ENCODE measurements at places on chromosomes 7 and 10.

- no peak for DNase-seq
Observed at GRCh38 chr10:119310806-119311205, 103.4 kb downstream of the GRK5 start.

DNA sequence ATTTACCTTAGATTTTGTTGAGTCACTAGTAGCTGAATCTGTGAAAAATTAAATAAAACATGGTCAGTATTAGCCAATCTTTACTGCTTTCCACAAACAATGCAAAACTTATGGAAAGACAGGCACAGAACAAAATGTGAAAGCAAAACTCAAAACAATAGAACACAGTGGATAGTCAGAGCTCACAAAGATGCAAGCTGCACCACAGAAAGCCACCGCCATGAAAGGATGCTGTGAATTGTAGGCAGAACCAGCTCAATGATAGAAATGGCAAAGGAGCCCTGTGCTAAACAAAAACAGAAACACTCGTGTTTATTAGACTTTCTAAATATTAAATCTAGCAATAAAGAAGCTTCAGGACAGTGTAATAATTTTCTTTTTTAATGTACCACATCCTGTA, 134.4 kb downstream of the ARHGAP21 start:
- DNase-seq: no peak

DNA sequence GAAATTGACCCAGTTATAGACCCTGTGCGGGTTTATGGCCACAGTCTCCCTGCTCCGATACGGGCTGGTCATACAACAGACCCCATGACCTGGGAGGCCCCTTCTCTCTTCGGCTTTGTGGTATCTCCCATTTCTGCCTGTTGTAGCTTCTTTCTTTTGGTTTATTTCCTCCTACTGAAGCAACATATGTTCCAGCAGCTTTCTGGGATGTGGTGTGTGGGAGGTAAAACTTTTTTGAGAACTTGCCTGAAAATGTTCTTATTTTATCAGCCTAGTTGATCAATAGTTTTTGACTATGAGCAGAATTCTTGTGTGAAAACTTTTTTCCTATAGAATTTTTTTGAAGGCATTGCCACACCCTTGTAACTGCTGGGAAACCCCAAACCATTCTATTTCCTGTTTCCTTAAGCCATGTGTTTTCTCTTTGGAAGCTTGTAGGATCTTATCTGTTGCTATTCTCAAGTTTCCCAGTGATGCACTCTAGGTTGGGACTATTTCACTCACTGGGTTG, 80.0 kb downstream of the DAGLB start:
- DNase-seq: no peak

GRCh38 chr7:27262121-27262520, 19.5 kb downstream of the EVX1 start:
- no peak for DNase-seq

- DNase-seq: no peak
Observed at GRCh38 chr7:111840528-111840927, 278.2 kb upstream of the IMMP2L start.

DNA sequence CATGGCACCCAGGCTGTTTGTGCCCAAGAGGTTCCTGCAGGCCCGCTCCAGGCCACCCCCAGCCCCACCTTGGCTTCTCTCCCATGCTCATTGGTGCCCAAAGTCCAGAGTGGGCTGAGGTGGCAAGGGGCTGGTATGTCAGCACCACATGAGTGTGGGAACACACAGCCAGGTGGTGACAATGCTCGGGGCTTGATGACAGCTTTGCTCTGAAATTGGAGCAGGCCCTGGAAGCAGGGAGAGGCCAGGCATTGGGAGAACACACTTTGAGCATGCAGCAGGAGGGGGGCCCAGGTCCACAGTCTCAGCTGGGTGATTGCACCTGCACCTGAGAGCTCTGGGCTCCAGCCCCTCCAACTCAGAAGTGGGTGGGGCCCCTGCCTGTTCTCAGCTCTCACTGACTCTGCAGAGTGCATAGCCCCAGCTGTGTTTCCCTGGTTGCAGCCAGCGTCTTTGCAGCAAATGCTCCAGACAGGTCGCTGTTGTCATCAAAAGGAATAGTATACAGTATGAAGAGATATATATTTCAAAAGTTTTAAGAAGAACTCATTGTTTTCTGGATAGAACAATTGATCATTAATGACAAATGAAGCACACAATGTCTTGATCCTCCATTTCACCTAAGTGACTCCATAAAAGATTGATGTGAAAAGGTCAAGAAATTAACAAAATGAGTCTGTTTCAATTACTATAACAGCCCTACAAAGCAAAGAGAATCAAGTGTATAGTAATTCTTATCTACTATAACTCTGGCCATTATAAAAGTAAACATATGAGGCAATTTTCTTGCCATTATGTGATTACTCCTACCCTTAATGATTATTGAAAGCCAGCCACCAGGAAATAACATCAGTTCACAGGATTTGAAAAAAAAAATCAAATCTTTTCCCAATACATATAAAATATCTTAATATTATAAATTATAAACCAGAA, 848.1 kb downstream of the PCDH15 start:
- no peak for DNase-seq

DNA sequence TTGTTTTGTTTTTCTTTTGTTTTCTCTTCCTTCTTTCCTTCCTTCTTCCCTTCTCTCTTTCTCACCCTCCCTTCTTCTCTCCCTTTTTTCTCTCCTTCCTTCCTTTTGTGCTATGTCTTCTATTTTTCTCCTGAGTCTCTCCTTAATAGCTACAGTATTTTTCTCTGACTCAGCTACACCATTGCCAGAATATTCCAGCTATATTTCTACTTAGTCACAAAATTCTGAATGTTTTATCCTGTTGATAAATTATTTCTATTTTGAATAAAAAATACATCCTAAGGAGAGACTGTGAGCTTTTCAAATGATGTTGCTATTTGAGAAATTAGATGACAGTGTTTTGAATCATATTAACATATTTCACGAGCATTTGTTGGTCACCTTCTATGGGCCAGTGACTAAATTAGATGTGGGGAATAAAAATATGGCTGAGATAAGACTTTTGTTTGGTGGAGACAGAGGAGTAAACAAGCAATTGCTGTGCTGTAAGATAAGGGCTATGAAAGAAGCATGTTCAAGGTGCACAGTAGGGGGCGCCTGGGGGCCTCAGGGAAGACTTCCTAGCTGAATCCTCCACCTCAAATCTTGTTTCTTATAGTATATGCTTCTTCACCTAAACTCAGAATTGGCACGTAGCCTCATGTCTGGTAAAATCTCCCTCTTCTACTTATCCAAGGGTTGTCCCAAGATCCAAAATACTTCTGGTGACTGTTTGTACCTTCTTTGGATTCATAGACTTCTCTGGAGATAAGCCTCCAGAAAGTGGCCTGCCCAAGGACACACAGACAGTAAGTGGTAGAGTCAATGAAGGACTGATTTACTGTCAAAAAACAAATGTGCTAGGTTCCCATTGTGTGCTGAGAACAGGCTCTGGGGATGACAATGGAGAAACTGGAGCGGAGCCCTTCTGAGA, 115.5 kb upstream of the CREB5 start:
- no peak for DNase-seq

DNA sequence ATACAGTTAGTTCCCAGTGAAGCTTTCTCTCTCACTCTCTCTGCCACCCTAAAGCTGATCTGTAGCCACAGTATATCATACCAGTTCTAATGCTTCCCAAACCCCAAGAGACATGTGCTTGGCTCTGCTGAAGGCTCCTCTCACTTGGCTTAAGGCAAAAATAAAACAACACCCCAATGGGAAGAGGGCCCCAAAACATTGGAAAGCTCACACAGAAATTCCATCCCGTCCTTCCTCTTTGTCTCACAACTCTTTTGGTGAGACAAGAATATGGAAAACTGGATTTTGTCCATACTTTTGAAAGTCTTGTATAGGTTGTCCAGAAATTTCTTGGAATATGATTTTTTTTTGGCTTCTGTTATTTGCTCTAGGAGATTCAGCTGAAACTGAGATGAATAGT, 56.1 kb upstream of the WNT16 start:
- DNase-seq: no peak

- no peak for DNase-seq
Observed at GRCh38 chr10:47143072-47143471, 156.9 kb upstream of the GDF10 start.

DNA sequence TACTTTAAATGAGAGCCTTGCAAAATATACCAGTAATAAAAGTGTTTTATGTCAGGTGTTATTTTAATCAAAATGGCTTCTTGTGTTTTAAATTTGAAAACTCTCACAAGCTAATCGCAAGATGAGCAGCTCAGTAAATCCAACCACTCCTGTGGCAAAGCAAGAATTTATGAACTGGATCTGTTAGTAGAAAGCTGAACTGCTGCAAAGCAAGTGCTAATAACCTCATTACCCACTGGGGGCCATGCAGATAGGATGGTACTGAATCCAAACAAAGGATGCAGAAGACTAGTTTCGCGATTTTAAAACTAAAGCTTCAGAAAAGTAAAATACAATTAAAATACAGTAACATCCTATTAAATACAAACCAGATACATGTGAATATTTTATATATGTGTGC, 468.0 kb downstream of the PARD3 start:
- DNase-seq: no peak

- no peak for DNase-seq
Observed at GRCh38 chr7:12578930-12579640, 8.6 kb downstream of the SCIN start.

GRCh38 chr7:151020231-151020630, 4.1 kb downstream of the ATG9B start:
- no peak for DNase-seq
